ENCODE measurements at places on chromosomes 4 and X.

GRCh38 chrX:22950269-22951266 lies 49.2 kb upstream of the DDX53 start:
- no peak for DNase-seq

DNA sequence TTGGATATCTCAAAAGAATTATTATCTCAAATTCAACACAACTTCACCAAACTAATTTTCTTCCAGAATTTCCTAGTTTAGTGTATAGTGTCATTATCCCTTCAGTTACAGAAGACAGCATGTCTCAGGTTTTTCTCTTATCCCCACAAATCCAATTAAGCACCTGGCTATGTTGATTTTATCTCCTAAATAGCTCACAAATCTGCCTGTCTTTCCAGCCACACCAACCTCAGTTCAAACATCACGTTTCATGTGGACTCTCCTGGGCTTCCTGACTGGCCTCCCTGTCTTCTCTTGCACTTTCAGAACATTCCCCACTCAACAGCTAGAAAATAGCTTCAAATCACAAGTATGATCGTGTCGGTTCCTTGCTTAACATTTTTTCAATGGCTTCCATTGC lies 14.8 kb downstream of the STK32B start:
- no peak for DNase-seq

- no peak for DNase-seq
Observed at GRCh38 chr4:129668092-129668491, 572.1 kb downstream of the C4orf33 start.

DNA sequence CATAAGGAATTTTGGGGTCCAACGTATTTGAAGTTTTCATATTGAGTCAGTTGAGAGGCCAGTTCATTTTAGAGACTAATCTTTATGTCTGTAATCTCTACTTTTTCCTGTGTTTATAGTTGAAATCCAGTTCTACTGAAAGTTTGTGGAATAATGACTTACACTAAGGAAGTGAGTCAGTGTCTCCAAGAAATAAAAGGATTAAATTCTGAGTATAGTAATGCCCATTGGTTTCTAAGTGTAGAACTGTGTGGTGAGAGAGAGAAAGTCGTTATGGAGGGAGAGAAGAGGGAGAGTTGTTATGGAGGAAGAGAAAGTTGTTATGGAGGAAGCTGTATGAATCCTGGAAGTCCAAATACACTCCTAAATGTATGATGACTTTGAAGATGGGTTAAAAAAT lies 264.6 kb upstream of the HAND2 start:
- DNase-seq: no peak

- DNase-seq: no peak
Observed at GRCh38 chrX:28651186-28651585, 63.9 kb downstream of the IL1RAPL1 start.

DNA sequence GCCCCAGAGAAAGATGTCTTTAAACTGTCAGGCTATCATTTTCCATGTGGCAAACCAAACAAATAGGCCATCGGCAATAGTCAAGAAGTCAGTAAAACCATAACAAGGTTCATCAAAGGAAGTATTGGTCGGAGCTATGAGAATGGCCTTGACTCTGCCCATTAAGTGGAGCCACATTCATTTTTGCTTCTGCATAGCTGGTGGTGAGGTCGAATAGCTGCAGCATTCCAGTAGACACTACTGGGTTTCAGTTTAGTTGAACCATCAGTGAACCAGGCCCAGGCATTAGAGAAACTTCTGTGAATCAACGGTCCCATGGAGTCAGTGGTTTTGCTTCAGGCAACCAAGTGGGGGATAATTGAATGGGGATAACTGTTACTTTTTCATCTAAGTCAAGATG lies 92.0 kb upstream of the MED14 start:
- DNase-seq: no peak

DNA sequence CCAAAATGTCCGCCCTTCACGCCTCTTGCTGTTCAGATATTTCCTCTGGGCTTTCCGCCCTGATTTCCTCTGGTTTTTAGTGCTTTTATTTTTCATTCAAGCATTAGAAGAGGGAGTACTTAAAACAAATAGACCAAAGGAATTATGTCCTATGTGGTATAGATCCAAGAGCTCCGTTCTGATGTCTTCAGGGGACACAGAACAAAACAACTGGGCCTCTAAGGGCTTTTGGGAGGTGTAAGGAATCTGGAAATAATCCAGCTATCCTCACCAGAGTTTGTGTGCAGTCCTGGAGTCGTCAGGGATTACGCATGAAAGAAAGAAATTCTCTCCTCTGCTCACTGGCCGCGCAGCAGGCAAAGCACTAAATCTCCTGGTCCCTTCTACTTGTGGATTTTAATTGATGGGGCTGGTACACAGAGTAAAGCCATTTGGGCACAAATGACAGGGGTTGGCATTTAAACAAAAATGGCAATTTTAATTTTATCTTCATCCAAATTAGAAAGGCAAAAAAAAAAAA lies 999.2 kb downstream of the ADGRL3 start:
- no peak for DNase-seq

- DNase-seq: no peak
Observed at GRCh38 chr4:4321951-4322688, 32.1 kb downstream of the ZBTB49 start.

DNA sequence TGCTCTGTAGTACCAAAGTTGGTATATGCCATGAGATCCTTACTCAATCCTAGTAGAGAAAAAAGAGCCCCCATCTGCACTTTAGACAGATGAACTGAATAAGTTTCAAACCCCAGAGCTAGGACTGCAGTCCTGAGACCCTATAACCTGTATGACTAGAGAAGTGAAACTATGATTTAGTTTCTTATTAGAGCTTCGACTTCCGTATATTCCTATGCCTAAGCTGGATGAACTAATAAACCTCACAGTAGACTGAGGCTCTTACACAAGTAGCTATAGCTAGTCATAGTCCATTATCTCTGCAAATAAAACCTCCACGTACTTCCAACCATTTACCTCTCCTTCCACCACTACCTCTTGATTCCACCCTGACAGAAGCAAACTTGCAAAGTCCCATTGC lies 6.3 kb upstream of the OTUD4 start:
- no peak for DNase-seq

DNA sequence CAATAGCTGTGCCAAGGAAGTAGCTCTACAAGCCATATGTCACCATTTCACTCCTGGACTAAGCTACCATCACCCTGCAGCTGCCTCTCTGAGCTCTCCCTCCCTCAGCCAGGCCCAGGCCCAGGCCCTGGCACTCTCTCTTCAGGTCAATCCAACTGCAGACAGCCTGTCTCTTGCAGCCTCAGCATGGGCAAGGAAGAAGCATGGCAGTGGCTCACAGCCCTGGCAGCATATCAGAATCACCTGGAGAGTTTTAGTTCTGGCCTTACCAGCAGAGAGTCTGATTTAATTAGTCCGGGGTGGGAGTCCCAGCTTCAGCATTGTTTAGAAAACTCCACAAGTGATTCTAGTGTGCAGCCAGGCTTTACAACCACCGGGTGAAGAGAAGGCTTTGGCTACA lies 31.5 kb downstream of the NALF2 start:
- DNase-seq: no peak

- DNase-seq: no peak
Observed at GRCh38 chrX:131613260-131613659, 69.4 kb downstream of the OR13H1 start.

GRCh38 chrX:84046403-84046984 lies 141.5 kb downstream of the RPS6KA6 start:
- no peak for DNase-seq

- DNase-seq: no peak
Observed at GRCh38 chr4:154018659-154019058, 229.8 kb upstream of the SFRP2 start.

GRCh38 chr4:87093443-87094123 lies 126.8 kb downstream of the KLHL8 start:
- peak; percentile 43 for DNase-seq

GRCh38 chrX:137427816-137428215 lies 138.1 kb upstream of the ZIC3 start:
- DNase-seq: no peak

DNA sequence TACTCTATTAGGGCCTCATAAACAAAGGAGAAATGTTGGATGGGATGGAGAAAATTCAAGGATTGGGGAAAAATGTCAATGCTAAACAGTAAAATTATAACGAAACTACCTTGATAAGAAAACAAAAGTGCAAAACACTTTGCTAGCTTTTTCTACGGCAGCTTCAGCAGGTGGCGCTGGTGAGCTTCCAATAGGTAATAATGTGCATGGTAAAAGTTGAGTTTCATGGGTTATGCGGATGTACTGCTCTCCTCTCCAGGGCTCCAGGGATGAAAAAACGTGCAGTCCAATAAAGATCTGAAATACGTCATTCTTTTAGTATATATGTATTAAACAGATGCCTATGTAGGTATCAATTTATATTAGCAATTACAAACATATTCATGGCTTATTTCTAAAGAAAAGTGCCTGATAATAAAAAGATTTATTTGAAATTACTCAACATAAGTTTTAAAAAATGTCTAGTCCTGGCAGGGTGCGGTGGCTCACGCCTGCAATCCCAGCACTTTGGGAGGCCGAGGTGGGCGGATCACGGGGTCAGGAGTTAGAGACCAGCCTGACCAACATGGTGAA lies 239.6 kb downstream of the GRXCR1 start:
- peak; percentile 3 for DNase-seq

- DNase-seq: no peak
Observed at GRCh38 chr4:8746523-8747466, 124.8 kb downstream of the HMX1 start.

DNA sequence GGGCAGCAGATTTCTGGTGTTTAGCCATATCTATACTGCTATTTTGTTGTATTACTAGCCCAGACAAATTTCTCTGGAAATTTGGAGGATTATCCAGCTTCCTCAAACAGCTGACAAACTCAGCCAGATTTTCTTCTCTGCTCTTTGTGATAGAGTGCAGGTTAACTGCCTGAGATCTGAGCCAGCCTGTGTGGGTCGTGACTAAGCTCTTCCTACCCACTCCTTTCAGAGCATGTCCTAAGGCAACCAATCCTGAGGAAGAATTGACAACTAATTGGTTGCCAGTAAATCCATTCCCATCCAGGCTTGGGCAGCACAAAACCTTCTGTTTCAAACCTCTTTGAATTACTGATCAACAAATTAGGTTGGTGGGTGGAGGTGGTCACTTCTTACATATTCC lies 2.5 kb upstream of the GABRA2 start:
- DNase-seq: no peak

DNA sequence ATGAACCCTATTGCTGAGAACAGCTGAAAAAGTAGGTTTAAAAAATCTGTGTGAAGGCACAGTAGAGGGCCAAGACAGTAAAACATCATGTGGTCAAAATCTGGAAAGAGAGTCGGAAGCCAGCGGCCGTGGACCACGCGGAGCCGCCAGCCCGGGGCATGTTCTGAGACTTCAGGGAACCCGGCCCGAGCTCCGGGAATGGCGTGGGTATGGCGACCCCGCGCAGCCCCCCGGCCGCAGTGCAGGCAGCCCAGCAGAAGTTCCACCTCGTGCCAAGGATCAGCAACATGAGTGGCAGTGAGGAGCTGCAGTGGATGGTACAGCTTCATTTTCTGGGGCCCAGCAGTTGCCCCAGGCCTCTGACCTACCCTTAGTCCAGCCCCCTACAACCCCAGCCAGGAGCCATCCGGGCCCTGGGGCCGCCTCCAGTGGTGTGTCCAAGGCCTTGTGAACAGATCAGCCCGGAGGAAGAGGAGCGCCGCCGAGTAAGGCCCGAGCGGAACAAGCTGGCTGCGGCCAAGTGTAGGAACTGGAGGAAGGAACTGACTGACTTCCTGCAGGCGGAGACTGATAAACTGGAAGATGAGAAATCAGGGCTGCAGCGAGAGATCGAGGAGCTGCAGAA lies 94.2 kb downstream of the LARP1B start:
- DNase-seq: no peak

GRCh38 chrX:74324131-74324530 lies 20.2 kb downstream of the ZCCHC13 start:
- DNase-seq: no peak

- DNase-seq: no peak
Observed at GRCh38 chr4:1767770-1768366, 25.2 kb upstream of the FGFR3 start.

GRCh38 chrX:65522739-65523372 lies 11.7 kb downstream of the LAS1L start:
- DNase-seq: no peak

DNA sequence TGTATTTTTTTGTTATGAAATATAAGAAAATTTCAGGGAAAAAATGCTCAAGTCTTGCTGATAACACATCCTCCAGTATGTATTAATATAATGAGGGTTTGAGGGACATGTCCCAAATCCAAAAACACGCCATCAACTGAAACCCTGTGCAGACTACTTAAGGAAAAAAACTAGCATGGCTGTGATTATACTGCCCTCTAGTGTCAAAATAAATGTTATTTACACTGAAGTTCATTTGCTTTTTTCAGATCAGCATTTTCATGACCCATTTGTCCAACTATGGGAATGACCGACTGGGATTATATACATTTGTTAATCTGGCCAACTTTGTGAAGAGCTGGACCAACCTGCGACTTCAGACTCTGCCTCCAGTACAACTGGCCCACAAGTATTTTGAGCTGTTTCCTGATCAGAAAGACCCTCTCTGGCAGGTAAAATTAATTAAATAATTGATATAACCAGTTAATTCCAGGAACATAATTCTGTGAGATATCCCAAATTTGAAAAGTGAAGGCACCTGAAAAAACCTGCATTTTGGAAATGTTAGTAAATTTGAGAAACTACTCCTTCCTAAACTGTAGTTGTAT lies 128.5 kb downstream of the PRSS12 start:
- no peak for DNase-seq

DNA sequence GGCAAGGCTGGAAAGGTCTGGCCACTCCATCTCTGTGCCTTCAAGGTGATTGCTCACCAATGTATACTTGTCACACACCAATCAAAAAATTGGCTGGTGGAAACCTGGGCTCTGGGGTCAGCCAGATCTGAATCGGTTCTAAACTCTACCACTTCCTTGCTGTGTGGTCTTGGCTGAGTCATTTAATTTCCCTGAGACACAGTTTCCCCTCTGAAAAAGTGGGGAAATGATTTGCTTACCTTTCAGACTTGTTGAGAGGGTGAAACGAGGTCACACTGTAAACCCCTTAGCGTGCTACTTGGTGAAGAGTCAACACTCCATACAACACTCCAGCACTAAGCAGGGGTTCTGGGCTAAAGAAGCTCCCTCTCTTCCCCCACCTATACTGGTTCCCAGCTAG lies 252.3 kb upstream of the ZIC3 start:
- no peak for DNase-seq

DNA sequence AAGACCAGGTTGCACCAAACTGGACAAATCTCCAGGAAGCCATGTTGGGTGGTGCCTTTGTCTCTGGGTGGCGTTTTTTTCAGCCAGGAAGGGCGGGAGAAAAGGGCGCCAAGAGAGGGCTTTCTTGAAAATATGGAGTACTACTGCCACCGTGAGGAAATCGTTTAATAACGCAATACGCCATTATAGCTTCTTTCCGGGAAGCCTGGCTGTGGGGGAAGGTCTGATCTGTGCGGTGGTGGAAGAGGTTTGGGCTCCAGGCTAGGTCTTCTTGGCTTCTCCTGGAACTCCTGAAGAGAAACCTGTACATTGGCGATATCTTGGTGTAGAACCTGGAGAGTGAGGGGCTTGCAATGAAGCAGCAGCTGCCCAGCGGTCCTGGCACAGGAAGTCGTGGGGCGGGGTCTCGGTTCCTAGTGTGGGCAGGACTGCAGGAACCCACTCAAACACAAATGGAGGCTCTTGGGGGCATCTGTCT lies 202.7 kb downstream of the OR13H1 start:
- peak; percentile 87 for DNase-seq

- no peak for DNase-seq
Observed at GRCh38 chrX:32443841-32444240, 767.5 kb downstream of the DMD start.

GRCh38 chr4:154560419-154560801 lies 2.4 kb upstream of the FGB start:
- no peak for DNase-seq

GRCh38 chr4:123701131-123701575 lies 304.6 kb downstream of the SPRY1 start:
- no peak for DNase-seq

All from GM12878 (cell line).